COR-L47 (cell line): ENCODE measurements at places on chromosomes 4 and X.

- DNase-seq, result peak; percentile 38
Observed at GRCh38 chr4:153489856-153490558, 23.8 kb downstream of the TMEM131L start.

DNA sequence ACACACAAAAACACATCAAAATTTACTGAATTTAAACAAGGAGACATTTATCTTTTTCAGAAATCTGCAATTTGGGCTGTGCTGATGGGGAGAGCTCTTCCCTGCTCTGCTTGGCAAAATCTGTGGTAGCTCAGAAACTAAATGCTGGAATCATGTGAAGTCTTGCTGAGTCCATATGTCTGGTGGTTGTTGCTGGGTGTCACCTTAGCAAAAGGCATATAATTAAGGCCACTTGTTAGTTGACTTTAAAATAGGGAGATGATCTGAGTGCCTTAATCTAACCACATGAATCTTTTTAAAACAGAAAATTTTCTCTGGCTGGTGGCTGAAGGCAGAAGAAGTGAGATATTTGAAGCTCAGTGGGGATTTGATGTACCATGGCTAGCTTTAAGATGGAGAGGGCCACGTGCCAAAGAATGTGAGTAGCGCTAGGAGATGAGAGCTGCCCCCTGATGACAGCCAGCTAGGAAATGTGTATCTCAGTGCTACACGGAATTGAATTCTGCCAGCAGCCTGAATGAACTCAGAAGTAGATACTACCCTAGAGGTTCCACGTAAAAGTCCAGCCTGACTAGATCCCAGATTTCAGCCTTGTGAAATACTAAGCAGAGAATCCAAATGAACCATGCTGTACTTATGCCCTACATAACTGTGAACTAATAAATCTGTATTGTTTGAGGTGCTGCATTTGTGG, 7.6 kb upstream of the GUF1 start:
- DNase-seq, result no peak

DNA sequence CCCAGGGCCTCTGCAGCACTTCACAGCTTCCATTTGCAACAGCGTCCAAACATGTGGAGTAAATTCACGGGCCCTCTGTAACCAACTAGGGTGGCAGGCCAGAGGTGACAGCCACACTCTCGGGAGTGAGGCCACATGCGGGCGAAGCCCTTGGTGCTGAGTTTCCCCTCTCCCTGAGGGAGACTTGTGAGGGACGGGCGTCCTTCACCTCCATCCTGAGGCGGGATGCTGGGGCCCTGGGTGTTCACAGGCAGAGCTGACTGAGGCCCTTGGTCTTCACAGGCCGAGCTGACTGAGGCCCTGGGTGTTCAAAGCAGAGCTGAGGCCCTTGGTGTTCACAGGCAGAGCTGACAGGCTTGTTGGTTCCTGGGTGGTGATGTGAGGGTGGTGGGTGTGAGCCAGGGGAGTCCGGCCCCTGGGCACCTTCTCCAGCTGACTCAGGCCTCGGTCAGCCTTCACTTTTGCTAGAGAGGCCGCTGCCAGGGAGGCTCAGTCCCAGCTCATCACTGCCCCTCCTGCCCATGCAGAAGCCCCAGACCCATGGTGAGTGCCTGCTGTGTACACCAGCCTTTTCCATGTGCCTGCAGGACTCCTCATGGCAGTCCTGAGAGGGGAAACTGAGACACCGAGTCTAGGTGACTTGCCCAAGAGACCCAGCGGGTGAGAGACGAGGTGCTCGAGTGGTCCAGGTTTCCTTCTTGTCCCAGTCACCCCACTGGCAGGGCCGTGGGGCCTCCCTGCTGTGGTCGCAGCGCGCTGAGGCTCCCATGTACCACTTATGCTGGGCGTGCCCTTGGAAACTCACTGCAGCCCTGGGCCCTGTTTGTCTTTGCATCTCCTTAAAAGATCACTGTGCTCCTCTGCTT, 8.5 kb downstream of the WFS1 start:
- DNase-seq, result no peak

- no peak for DNase-seq
Observed at GRCh38 chrX:40082447-40083119, 15.2 kb downstream of the BCOR start.
